ENCODE measurements at places on chromosomes 4 and X.
A peak's percentile ranks its signal among the peaks of the same experiment; 100 is the strongest.

- DNase-seq: no peak
These were observed 47.0 kb downstream of the SNX25 start for GRCh38 chr4:185256446-185256845.

DNA sequence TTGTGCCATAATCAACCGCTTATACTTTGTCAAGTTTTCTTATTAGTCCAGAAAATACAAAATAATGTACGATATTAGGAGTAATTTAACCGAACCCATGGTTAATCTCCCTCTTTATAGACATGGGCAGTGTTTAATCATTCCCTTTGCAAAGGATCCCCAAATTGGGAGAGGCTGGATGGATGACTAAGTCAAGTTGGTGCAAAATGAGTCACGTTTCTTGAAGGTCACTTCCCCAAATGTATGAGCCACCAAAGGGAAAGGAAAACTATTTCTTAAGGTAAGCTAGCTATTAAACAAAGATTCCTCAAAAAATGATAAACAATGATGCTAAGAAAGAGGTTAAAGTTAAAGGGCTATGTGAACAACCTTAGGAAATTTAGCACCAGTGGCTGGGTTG is 17.5 kb downstream of the MAML3 start:
- no peak for DNase-seq

GRCh38 chrX:21645431-21645830 is 12.7 kb downstream of the KLHL34 start:
- no peak for DNase-seq

DNA sequence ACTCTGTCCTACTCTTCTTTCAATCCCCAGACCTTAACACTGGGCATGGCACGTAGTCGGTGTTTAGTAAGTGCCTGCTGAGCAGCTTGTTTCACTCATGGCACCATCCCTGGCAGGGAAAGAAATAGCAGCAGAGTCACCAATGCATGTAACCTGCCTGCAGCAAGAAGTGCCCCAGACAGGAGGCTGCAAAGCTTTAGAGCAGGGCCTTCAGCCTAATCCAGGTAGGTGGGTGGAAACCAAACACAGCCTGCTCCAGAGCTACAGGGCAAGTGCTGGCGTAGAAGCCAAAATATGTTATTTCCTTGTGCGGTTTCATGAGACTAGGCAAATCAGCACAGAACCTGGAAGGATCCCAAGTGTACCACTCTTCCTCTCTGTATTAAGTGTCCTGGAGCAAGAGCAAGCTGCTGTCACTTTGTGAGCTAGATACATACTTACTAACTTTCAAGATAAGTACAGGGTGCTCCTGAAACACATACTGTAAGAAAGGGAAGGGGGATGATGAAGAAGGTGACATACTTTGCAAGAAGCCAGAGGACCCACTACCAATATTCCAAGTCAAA is 5.5 kb downstream of the PROM1 start:
- no peak for DNase-seq

DNA sequence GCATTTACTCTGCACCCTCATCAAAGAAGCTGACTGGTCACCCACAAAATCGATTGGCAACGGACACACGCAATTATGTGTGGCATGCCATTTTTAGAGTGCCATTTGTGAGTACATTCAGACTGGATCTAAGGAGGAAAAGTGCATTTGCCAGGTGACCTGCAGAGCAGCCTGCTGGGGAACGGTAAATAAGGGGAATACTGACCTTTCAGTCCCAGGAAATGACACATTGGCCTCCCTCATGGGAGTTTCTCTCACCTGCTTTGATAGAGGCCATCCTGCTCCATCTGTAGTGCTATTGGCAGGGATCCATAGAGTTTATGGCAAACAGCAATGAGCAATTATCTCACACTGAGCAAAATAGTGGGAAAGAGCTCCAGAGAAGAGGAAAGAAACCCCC is 127.8 kb downstream of the DDX53 start:
- DNase-seq: no peak

GRCh38 chr4:6470502-6471306 is 1.7 kb downstream of the PPP2R2C start:
- DNase-seq: no peak

DNA sequence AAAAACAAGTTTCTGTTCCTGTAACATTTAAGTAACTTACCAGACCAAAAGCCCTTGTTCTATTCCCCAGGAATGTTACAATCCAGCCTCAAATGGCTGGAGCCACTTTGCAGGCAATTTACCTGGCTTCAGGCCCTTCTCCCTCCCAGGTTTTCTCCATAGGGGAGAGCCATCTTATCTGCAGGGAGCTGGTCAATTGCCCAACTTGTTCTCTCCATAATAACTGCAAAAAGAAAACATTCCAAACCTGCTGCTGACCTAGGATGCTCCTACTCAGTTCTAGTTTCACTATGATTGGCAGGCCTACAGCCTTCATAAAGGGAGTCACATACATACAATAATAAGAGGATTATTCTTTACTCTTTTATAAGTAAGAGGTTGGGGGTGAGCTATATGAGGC is 670.7 kb downstream of the PCDH7 start:
- DNase-seq: no peak

DNA sequence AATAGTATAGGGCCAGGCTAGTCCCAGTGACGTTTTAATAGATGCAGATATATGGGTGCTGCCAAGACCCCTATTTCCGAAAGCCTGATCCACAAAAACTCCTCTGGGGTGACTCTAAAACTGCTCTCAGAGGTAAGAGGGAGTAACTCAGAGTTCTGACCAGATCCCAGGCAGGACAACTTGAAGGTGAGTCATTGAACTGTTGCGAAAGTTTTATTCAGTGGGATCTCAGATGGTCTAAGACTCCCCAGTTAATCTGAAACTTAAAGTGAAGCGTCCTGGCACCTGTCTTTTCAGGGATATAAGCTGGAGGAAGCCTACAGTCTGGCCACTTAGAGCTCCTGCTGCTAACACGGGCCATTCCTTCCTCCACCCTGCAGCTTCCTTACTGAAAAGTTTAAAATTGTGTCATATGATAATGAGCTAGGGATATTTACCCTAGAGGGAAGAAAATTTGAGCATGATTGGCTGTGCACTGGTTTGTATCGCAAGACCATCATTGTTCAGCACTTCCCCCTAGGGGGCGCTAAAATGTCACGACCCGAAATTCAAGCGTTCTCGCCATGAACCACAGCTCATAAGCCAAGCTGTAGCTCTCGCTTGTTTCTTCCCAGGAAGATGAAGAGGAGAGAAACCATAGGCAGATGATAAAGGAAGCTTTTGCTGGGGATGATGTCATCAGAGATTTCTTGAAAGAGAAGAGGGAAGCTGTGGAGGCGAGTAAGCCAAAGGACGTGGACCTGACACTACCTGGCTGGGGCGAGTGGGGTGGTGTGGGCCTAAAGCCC is 19.5 kb downstream of the UTP14A start:
- DNase-seq: peak; percentile 54

GRCh38 chr4:140071806-140072205 is 82.2 kb downstream of the MAML3 start:
- DNase-seq: peak; percentile 55

GRCh38 chr4:121358473-121358872 is 22.3 kb downstream of the QRFPR start:
- no peak for DNase-seq

GRCh38 chr4:185399466-185399865 is 2.8 kb downstream of the ANKRD37 start:
- no peak for DNase-seq

GRCh38 chrX:70979136-70979762 is 48.4 kb upstream of the SLC7A3 start:
- DNase-seq: no peak

DNA sequence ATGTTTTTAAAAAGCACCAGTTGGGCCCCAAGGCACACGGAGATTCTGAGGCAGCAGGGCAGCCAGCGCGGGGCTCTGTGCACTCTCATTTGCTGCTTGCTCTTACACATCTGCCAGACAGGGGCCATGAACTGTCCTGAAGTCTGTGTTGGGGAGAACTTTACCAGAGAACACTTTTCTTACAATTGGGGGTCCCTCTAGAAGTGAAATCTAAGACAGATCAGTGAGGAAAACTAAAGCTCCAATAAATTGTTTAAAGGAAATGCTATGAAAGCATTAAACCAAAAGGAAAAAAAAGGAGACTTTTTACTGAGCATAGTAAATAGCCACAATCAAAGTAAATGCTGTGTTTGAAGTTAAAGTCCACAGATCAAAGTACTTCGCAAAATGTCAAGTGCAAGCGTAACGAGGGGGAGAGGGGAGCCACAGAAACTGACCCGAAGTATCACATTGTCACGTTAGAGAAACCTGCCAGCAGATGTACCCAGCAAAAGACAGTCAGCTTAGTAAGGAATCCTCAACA is 37.8 kb downstream of the SORBS2 start:
- no peak for DNase-seq

GRCh38 chr4:88107406-88108107 is 50.9 kb downstream of the ABCG2 start:
- no peak for DNase-seq

- DNase-seq: peak; percentile 8
These were observed 283.4 kb downstream of the BCOR start for GRCh38 chrX:39814391-39814790.

- no peak for DNase-seq
These were observed 60.9 kb downstream of the CPZ start for GRCh38 chr4:8653326-8654000.

- DNase-seq: no peak
These were observed 38.2 kb downstream of the WFS1 start for GRCh38 chr4:6307891-6308290.

GRCh38 chr4:102525097-102525496 is 23.9 kb downstream of the NFKB1 start:
- no peak for DNase-seq

DNA sequence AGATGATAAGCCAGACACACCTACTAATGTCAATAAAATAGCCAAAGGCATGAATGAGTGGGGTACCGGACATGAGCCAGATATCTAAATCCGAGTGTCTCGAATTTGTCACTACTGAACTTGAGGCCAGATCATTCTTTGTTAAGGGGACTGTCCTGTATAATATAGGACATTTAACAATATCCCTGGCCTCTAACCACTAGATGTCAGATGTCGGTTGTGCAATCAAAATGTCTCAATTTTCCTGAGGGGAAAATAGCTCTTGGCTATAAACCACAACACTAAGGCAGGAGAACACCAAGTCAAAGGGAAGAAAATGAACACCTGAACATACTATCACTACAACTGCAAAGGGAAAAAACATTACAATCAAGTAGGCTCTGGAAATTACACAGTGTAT is 154.5 kb downstream of the GPM6A start:
- no peak for DNase-seq

DNA sequence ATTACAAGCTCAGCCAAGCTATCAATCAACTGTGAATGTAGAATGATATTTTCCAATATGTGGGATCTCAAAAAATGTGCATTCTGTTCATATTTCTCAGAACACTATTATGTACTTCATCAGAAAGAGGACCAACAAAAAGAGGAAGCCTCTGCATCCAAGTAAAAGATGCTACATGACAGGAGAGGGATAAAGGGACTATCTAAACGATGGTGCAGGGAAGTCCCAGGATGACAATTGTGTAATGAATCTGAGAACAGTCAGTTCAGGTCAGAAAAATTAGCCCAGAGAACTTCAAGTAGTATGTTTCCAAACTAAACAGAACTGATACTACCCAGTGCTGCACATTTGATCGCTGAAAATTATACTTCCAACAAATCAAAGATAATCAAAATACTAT is 127.0 kb downstream of the ZNF330 start:
- no peak for DNase-seq

- no peak for DNase-seq
These were observed 26.4 kb downstream of the SPIN3 start for GRCh38 chrX:56968980-56969379.

GRCh38 chr4:138680989-138681604 is 334.5 kb upstream of the NOCT start:
- peak; percentile 63 for DNase-seq

DNA sequence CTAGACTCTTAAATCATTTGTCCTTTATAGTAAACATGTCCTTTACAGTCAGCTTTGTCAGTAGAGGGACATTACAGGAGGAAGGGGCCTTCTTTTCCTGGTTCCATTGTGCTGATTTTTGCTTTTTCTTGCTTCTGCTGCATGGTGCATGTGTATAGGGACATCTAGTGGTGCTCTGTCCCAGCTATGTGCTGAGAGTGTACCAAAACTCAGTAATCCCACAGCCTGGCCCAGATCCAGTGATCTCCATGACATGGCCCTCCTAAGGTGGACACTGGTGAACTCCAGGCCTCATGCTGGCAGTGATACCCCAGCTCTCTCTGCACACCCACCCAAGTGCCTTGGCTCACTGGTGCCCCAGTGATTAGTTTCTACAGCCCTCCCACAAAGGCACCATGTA is 45.2 kb downstream of the MAGEB17 start:
- no peak for DNase-seq

- no peak for DNase-seq
These were observed 325.2 kb downstream of the CAMK2D start for GRCh38 chr4:113436360-113436759.

DNA sequence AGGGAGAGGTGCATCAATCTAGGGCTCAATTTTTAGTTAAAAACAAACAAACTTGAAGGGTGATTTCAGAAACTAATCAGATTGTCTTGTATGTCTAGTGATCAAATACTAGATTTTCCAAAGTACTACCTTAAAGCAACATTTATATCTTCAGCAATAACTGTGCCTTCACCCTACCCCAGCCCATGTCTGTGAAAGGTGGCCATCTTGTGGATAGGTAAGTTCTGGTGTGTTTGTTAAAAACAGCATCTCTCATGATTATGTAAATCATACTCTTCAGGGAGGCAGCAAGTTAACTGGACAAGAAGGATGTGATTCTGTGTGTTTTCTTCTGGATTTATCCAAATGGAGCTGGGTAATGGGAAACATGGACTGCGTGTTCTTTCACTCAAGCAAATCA is 81.4 kb upstream of the ACSL1 start:
- no peak for DNase-seq

Measured in T-cell (primary cell).